ENCODE measurements at places on chromosomes 7 and 10.

GRCh38 chr7:155660059-155660757 lies 15.7 kb downstream of the RBM33 start:
- DNase-seq: no peak

- no peak for DNase-seq
Observed at GRCh38 chr7:107563081-107563774, 492 bp downstream of the COG5 start.

DNA sequence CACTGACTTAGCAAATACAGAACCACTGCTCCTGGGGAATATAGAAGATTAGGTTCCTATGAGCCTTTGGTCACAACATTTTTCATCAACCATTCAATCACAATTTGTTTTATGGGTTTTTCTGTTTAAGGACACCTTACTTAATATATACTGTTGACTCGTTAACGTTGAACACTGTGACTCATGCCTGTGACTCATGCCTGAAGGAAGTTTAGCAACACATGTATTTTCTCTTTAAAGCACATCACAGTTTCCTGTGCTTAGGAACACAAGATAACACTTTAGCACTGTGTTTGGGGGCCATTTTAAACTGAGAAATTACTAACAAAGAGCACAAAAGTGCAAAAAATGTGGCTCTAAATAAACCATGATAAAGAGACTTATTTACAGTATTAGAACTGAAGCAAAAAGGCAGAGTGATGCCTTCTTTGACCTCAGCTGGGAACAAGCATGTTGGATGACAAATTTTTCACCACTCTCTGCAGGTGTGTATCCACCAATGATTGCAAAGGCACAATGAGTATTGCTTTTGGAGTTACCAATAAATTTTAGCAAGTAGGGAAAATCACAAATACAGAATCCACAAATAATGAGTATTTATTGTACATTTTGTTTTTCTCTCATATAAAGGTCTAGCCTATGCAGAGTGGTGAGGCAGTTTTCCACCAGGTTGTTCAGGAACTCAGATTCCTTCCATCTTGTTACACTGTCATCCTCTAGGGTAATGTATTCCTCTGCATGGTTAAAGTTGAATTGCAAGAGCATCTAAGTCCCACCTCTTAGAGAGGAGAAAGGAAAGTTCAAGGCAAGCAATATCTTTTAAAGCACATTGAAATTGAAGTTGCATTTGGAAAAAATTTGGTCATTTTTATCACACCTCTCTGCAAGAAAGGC lies 7.3 kb downstream of the FGFBP3 start:
- peak; percentile 70 for DNase-seq

DNA sequence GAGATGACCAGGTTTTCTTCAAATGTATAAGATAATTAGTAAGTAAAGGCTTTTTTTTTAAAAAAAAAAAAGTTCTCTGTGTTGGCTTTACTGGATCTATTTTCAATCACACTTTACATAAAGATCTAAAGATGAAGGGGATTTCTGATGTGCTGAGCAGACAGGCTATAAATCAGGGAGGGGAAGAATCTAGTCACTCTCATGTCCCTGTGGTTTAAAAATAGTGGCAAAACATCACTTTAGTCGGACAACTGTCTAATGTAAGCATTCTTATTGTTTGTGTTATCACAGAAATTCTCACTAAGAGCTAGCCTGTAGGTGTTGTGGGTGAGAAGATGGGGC lies 132.7 kb downstream of the ICA1 start:
- no peak for DNase-seq

DNA sequence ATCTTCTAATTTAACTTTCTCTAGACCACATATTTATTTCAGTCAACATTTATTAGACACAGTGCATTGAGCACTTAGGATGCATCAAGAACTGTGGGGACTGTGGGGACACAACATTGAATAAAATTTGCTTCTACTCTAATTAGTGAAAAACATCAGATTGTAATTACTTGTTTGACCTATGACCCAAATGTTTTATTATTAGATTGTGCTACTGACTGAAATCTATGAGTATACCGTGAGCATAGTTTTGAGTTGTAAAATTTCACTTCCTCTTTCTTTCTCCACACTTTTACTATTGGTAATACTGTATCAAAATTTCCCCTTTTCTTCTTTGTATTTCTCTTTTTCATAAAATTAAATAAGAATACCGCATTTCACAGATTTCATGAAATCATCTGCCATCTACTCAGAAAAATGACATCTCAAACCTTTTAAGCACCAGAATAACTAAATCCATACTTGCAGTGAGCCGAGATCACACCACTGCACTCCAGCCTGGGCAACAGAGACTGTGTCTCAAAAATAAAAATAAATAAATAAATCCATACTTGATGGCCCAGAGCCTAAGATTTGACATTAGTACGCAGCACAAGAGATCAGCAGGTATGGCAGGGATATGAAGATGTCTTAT lies 25.4 kb upstream of the INPP5F start:
- no peak for DNase-seq

DNA sequence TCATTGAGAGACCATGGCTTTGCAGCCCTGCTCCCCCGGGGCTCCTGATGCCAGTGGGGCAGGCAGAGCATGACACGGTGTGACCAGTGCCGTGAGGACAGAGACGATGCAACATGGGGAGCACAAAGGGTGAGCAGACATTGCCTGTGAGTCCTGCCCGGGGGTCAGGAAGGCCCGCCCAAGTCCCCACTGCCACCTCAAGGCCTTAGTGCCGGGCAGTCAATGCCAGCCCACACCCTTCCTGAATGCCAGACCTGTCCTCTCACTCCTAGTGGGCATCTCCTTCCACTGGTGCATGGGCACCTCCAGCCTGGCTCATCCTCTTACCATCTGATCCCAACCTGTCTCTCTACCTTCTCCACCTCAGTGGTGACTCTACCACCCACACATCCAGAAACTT lies 157.9 kb upstream of the ZMIZ1 start:
- no peak for DNase-seq

All from kidney glomerular epithelial cell (primary cell).